ENCODE measurements at places on chromosomes 4 and X. TPM values are rescaled to one million over a fixed set of nuclear protein-coding genes. Genes with fewer than 3 reads are reported as not detected.

The NPY1R gene
- polyA plus RNA-seq, result 19.2 TPM

The GAB3 gene
- polyA plus RNA-seq, result 0.95 TPM

The DCAF8L2 gene
- polyA plus RNA-seq, result not detected

The VSIG4 gene
- 15.9 TPM for polyA plus RNA-seq

The ABCB7 gene
- 13.8 TPM for polyA plus RNA-seq

The NXF2 gene
- not detected for polyA plus RNA-seq

The PFKFB1 gene
- 1.1 TPM for polyA plus RNA-seq

Measured in kidney (tissue), 22 donors.